Activated T-helper 17 cell treated with anti-CD3 and anti-CD28 coated beads, Interleukin-2, amount 50 U/mL, for 72 hours (primary cell): ENCODE measurements at places on chromosomes 5 and 9. TPM values are rescaled to one million over a fixed set of nuclear protein-coding genes. Genes with fewer than 3 reads are reported as not detected.
A peak's percentile ranks its signal among the peaks of the same experiment; 100 is the strongest.

DNA sequence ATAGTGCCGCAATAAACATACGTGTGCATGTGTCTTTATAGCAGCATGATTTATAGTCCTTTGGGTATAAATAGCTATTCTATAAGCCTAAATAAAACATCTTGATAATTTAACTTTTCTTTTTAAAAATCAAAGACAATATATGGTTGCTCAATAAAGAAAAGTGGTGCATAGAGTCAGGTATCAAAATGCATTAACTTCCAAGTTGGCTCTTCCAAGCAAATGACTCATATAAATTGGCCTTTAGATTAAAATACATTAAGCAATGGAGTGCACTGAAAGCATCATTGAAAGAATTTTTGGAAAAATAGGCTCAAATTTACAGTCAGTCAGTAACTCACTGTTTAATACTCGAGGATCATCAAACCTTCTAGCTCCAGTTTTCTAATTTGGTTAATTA is 106.6 kb downstream of the PLCXD3 start:
- no peak for ATAC-seq

GRCh38 chr5:79821-80220 is 12.1 kb upstream of the PLEKHG4B start:
- ATAC-seq: no peak

DNA sequence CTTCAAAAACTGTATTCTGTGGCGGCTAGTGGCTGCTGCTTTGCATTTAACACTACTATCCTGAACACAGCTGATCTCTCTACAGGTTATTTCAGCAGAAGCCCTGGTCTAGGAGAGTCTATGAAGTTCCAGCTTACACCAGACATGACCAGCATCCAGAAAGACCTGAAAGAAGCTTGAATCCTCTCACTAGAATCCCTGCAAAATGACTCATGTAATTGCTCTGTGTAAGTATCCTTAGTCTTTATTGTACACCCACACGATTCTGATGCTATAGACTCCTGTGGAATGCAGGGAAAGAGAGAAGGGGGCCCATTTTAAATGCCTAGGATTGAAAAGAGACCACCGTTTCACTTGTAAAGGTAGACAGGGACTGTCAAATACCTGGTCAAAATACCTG is 859 bp upstream of the GRIA1 start:
- ATAC-seq: no peak

DNA sequence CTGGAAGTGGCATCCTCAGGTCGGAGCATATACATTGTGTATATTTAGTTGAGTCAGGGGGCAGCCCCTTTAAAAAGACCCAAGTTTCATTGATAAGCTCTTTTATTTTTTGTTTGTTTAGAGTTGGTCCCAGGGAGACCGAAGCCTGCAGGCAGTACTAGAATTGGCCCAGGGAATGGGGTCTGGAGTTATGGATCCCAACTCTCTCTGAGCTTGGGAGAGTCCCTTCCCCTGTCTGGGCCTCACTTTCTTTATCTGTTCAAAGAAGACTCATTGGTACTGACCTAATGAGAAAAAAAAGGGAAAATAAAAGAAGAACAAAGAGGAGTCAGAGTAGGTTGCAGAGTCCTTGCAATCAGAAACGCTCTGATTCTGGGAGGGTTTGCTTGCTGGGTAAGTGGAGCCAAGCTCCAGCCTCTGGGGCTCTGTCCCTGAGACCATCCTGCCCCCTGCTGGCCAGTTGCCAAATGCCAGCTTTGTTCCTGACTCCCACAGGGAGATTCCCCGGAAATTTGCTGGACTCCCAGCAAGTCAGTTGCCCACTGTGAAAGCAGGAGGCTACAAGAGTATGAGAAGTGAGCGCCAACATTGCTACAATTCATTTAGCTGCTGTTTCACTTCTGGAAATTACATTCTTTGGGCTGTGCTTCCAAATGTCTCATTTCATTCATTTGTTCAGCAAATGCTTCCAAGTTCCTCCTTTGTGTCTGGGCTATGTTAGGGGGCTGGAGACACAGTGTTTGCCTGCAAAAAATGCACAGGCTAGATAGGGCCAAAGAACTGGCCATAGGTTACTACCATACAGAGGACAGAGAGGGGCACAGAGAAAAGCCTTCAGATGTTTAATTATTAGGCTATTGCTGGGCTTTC is 156.2 kb downstream of the MELK start:
- peak; percentile 74 for ATAC-seq

DNA sequence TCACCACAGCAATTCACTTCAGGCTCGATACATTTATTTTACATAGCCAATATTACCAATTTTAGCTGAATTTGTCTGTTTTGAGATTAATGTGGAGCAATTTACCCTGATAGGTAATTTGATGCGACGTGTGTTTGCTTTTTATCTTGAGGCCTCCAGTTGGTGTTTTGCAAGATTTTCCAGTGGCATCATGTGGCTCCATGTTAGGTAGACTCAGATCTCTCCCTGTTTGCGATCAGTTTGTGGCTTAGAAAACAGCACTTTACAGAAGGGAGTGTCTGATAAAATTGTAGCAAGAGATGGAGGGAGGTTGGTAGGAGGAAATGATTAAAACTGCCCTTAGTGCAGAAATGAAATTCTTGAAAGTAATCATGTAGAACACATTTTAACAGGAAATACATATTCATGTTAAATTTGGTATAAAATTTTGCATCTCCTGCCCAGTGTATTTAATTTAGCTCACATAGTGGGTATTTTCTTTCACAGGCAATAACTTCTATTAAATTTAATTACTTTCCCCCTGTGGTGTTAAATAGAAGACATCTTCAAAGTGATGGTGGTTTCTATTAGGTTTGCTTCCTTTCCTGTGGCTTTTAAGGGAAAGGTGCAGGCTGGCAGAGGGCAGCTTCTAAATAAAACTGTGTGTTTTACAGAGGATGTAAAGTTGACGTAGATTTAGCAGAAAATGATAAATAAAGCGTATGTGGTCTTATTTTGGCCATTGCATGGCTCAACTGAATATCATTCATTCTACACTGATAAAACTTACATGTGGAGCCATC is 135.8 kb downstream of the KDM4C start:
- ATAC-seq: peak; percentile 16

DNA sequence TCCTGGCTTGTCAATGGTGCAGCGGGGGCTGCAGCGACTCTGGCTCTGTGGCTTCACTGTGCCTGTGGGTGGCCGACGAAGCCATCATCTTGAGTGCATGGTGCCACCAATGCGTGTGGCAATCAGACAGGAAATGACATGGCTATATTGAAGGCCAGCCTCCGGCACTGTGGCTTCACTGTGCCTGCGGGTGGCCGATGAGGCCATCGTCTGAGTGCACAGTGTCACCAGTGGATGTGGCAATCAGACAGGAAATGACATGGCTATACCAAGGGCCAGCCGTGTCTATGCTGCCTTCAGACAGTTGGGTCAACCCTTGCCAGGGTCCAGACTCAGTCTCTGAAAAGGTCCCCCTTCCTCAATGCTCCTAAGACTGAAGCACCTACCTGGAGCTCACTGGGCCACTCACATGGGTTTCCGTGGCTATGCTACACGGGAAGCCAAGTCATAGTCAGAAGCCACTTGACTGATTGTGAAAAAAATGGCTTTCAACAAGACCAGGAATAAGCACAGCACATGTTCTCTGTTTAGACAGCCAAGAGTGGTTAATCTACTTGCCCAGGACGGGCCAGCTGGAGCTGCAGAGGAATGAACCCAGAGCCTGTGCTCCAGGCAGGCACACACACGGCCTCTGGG is 67.5 kb upstream of the S1PR3 start:
- peak; percentile 78 for ATAC-seq

TSSK1B gene
- total RNA-seq: not detected

IL3 gene
- total RNA-seq: 0.32 TPM
